ENCODE measurements at places on chromosomes 5 and 9.

GRCh38 chr5:142015781-142016533 lies 3.1 kb upstream of the GNPDA1 start:
- peak; percentile 57 for DNase-seq

DNA sequence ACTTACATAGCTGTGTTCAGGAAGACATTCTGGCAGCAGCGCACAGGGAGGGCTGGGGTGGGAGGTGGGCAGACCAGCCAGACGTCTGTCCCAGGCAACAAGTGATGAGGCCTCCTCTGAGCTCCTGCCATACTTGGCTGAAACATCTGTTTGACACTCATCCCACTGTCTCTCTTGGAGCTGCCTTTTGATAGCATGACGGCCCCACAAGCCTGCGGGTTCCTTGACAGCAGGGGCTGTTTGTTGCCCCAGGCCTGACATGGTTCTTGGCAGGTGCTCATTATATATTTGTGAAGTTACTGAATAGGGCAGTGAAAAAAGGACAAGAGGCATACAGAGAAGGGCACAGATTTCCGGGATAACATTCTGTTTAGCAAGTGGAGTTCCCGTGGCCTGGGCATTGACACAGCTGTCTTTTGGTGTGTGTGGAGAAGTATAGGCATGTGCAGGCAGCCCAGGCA lies 22.2 kb upstream of the B4GALT1 start:
- DNase-seq: no peak

DNA sequence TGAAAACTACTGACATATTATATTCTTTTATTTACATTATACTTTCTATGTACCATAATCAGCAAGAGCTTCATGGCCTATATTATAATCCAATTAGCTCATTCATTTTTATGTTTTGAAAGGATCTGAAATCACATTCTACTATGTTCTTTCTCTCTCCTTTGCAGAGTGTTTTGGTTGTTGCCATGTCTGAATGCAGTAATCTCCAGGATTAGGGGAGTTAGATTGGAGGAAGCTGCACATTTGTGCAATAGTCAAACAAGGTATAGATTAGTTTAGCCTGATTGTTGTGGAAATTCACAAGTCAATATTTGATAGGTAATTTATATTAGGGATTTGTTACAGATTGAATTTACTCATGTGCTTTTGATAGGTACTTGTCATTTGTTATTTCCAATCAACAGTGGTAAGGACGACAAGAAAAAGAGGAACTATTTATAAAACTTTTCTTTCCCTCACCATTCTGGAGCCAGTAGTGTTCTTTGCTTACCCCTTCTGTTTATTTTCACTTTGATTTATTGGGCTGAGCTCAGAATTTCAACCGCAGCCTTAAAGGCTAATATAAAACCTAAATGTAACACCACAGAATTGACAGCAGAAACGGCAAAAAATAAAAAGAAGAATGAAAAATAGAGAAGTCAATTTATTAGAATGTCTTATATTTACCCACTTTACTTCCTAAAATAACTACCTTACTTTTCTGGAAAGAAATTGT lies 597.0 kb downstream of the CHSY3 start:
- DNase-seq: no peak

DNA sequence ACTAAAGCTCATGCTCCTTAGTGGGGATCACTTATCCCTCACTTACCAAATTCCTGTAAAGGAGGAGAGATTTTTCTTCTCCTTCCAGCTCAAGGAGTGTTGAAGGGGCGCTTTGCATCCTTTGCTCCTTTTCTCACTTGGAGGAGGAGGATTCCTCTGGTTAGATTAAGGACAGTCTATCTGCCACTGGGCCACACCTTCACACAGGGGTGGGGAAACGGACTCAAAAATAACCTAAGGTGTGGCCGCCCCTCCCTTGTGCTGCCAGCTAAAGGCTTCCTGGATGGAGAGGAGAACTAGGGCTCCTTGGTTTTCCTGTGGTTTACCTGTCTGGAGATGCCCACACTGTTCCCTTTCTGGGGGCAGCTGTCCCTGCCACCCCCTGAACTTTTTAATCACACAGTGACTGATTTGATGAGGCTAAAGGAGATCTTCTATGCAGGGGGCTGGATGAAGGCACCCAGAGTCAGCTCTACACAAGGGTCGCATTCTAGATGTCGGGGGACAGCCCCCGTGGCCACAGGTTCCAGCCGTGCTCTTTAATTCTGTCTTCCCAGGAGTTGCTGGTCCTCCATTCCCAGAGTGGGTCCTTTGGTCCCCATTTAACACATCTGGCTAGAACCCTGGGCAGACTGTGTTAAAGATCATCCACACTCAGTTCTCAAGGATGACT lies 14.4 kb downstream of the GLRX start:
- no peak for DNase-seq

- DNase-seq: no peak
Observed at GRCh38 chr9:2134391-2134790, 119.2 kb downstream of the SMARCA2 start.

GRCh38 chr9:133845440-133845839 lies 107.3 kb upstream of the SARDH start:
- DNase-seq: no peak

DNA sequence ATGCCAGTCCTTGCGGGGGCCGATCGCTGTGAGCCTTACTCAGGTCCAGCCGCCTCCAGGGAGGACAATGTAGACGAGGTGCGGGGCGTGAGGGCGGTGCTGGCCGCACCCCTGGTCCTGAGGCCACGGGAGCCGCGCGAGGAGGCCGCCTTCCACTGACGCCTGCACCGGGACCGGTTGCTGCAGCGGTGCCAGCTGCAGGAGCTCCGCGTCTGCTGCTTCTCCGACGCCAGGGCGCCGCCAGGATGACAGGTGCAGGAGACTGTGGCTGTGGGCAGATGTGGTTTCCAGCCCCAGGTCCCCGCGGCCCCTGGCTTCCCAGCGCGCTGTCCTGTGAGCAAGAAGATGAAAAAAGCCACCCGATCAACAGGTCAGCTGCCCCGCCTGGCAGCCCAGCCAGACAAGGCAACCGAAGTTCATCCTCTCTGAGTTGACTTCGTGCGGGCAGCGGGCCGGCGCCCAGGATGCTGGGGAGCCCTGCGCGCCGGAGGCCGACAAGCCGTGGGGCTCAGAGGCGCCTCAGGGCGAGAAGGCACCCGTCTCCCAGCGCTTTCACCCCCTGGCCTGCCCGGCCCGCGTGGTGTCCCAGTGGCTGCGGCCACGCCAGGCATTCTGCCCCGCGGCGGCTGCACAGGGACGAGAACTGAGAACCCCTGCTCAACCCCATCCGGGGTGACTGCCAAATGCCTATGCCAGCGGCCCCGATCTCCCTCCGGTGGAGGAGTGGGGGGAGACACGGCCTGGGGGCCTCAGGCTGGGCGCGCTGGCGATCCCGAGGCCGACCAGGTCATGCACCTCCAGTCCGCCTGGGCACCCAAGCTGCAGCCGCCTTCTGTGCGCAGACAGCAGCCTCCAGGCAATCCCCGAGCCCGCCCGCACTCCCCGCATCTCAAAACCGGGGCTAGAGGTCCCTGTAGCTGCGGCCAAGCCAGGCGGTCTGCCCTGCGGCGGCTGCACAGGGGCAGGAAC lies 43.4 kb upstream of the BICD2 start:
- DNase-seq: no peak

GRCh38 chr5:143311428-143311827 lies 92.1 kb downstream of the NR3C1 start:
- no peak for DNase-seq

DNA sequence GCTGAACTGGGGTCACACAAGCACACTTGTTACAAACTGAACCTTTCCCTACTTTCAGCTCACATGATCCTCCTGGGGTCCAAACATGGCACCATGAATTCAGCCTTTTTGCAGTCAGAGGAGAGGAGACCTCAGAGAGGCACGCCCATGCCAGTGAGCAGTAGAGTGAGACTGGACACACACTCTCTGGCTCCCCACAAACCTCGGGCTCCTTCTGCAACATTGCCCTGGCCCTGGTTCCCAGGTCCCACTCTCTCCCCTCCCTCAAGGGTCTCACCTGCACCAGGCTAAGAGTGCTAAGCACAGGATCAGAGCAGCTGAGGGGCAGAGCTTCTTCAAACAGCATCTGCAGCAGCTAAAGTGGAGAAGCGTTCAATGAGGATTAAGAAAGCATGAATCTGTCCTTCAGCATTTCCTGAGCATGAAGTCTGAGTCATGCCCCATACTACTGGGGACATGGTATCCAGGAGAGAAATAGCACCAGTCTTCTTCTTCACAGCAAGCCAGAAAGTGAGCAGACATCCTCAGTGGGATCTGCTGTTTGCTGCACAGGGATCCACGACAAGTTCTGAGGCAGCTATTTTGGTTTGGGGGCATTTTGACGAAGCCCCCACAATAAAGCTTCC lies 27.2 kb downstream of the SLC35A4 start:
- DNase-seq: no peak

DNA sequence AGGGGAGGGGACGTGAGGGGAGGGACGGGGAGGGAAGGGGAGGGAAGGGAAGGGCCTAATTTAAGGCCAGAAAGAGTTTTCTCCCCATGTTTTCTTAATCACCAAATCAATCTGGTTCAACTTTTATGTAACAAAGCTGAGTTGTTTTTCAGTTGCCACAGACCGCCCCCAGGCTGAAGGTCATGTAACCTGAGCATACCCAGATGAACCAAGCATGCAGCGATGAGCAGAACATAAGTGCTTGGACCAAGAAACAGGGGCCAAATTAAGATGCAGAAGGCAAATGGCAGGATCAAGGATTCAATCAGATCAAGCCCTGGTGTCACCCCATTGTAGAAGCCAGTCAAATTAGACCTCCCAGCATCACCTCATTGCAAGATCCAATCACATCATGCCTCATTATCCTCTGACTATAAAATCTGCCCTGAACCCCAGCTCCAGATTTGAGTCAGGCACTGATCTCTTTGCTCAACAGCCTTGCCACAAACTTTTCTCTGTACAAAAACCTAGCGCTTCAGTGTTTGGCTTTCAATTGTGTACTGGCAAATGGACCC lies 113.5 kb upstream of the TNPO1 start:
- no peak for DNase-seq

DNA sequence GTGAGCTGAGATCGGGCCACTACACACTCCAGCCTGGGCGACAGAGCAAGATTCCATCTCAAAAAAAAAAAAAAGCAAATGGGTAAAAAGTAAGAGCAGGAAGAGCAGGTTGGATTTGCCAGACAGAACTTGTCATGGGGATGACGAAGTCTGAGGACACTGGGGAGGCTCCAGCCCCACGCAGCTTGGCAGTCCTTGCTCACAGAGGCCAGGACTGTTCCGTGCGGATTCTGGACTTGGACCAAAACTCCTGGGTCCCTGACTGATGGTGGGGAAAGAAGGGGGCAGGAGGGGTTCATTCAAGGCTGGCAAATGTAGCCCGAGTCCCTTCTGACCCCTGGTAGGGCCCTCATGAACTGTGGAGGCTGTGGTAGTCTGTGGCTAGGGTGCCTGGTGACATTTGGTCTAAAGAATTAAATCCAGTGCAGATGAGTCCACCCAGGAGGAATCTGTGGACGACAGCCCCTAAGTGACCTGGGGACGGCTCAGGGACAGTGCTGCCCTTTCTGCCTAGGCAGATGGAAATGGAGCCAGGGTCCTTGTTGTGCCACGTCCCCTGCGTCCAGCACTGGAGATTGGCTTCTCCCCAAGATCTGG lies 3.1 kb downstream of the FGD3 start:
- DNase-seq: no peak

GRCh38 chr9:84897362-84898094 lies 228.0 kb downstream of the NTRK2 start:
- no peak for DNase-seq
